ENCODE measurements at places on chromosomes 2 and 18. TPM values are rescaled to one million over a fixed set of nuclear protein-coding genes. Genes with fewer than 3 reads are reported as not detected.
A peak's percentile ranks its signal among the peaks of the same experiment; 100 is the strongest.

- DNase-seq = no peak
Measured at GRCh38 chr2:226673314-226673723, 126.3 kb downstream of the IRS1 start.

- no peak for DNase-seq
Measured at GRCh38 chr2:64836566-64836965, 152.6 kb upstream of the SLC1A4 start.

DNA sequence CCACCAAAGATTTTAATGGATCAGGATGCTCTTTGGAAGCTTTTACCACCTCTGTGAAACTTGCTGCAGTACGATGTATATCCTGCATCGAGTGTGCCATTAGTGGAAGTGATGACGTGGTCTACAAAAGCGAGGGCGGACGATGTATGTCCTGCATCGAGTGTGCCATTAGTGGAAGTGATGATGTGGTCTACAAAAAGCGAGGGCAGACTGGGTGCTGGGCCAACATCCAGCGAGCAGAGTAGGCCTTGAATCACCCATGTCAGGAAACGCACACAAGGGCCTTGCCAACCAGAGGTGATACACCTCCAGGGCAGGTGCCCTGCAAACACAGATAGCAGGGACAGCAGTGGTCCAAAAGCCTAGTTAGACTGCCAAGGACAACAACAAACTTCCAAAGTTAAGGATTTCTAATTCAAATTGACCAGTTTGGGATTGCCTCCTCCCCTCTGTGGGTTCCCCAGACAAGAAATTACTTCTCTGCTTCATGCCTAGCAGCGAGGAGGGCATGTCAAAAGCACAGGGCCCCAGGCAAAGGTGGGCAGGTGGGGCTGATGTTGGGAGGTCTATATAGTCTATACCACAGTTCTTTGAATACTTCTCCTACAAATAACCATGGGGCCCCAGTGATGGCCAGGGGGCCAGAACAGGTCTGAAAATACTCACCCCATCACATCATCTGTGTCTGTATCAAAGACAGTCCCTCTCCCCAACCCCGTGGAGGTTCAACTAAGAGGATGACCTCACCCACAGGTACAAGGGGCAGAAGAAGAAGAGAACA, 70.2 kb downstream of the ADD2 start:
- DNase-seq = no peak

DNA sequence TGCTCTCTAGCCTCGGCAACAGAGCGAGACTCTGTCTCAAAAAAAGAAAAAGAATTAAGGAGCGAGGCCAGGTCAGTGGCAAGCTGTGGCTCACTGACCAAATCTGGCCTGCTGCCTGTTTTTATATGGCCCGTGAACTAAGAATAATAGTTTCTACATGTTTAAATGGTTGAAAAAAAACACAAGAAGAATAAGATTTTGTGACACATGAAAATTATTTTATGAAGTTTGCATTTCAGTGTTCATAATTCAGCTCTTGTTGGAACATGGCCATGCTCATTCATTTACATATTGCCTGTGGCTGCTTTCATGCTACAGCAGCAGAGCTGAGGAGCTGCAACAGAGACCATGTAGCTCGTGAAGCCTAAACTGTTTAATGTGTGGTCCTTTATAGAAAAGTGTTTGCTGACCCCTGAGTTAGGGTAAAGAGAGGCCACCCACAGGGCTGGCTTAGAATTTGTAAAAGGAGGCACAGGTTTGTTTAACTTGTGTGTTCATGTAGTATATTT, 59.5 kb downstream of the MFSD6 start:
- DNase-seq = no peak

DNA sequence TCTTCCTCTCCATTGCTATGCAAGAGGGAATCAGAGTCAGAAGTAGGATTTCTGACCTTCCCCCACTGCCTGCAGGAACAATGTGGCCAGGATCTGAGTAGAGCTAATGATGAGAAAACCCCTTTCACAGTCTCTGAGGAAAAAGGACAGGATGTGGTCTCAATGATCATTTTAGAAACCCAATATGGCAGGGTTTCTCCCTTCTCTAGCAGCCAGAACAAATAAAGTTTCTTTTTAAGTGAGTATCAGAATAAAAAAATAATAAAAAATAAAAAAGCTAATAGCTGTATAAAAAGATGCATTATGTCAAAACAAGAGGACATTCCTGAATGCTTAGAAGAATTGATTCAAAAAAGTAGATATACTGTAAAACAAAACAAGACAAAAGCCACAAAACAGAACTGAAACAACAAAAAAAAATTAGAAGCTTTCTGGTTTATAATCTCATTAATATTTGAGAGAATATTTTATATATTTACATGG, 1124.9 kb upstream of the ZEB2 start:
- no peak for DNase-seq

DNA sequence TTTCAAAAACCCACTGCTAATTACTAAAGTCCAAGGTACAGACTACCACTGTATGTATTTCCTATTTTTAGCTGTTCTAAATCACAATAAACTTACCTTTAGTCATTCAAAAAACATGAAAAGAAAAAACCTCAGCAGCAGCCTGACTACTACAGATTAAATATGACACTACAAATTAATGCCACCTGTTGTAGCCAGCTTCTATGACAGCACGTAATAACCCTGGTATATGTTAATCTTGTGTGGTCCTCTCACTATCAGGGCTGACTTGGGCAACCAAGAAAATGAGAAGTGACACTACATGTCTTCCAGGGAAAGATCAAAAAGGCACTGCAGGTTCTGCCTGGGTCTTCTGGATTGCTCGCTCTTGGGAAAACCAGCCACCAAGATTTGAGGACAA, 90.6 kb upstream of the FAM124B start:
- DNase-seq = no peak

DNA sequence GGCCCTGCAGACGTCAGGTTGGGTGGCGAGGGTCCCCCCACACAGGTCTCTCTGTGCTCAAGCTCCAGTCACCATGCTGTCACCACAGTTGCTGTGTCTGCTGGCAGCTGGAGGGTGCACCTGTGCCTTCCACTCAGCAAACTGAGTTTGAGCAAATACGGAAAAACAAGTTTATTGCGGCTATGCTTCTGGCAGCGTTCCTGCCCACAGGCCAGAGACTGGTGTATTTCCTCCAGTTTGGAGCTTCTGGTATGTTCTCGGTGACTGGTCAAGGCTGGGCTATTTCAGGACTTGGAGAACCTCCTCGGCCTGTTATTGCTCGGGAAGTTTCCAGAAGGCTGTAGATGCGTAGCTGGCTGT, 132.6 kb downstream of the SEPTIN10 start:
- DNase-seq = no peak

DNA sequence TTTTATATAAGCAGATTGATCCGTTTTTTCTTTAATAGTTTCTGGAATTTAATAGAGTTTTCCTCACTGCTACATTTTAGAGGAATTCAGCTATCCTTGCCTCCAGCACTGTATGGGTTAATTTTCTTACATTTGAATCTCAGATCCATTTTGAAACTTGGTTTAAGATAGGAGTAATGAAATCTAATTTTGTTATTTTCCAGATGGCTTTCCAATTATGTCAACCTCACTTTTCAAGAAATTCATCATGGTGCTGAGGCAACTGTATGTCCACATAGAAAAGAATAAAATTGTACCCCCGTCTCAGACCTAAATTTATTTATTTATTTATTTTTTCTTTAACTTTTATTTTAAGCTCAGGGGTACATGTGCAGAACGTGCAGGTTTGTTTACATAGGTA, 105.1 kb downstream of the EPB41L5 start:
- no peak for DNase-seq

GRCh38 chr2:222303828-222304736, 5.3 kb upstream of the PAX3 start:
- DNase-seq = peak; percentile 55

The ALK gene
- not detected for total RNA-seq

The ANKRD30B gene
- not detected for total RNA-seq

The TRABD2A gene
- total RNA-seq = 56.3 TPM

The PLGLB2 gene
- total RNA-seq = 1.8 TPM

The RNF152 gene
- 0.92 TPM for total RNA-seq

Data from activated CD4-positive, alpha-beta T cell treated with anti-CD3 and anti-CD28 coated beads, Interleukin-2, amount 10 ng/mL, durations not matched to agents 24 days and 14 days (primary cell).